NCI-H2081 (cell line): ENCODE measurements at places on chromosomes 7 and 10.

GRCh38 chr7:25930492-25931048, 221.4 kb upstream of the NFE2L3 start:
- DNase-seq = no peak

GRCh38 chr7:2915023-2915422, 70.9 kb upstream of the GNA12 start:
- DNase-seq = no peak

GRCh38 chr10:65342245-65342644, 1583.6 kb upstream of the LRRTM3 start:
- DNase-seq = no peak

- DNase-seq = no peak
Measured at GRCh38 chr7:94276027-94276426, 118.7 kb upstream of the COL1A2 start.

DNA sequence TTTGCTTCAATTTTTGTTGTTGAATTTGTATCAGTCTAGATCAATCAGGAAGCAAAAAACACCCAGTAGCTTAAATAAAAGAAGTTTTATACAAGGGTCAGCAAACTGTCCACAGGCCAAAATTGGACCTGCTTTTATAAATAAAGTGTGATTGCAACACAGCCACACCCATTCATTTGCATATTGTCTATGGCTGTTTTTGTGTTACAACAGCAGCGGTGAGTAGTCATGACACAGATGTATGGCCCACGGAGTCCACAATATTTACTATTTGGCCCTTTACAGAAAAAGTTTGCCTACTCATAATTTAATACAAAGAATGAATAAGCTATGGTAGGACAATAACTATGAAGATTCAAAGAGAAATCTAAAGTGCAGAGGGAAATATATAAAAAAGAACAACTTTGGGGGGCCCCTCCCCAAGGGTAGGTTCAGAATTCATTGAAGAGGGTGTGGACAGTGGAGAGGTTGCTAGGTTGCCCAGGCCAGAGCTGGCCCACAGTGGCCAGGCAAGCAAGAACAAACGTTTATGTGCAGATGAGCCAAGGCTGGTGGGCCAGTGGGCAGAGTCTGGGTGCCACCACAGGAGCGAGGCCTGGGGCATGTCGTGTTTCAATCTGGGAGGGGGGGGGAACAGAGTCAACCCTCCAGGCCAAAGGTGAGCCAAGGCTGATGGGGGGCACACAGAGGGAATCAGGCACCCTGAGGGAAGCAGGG, 47.0 kb upstream of the AMPH start:
- no peak for DNase-seq

DNA sequence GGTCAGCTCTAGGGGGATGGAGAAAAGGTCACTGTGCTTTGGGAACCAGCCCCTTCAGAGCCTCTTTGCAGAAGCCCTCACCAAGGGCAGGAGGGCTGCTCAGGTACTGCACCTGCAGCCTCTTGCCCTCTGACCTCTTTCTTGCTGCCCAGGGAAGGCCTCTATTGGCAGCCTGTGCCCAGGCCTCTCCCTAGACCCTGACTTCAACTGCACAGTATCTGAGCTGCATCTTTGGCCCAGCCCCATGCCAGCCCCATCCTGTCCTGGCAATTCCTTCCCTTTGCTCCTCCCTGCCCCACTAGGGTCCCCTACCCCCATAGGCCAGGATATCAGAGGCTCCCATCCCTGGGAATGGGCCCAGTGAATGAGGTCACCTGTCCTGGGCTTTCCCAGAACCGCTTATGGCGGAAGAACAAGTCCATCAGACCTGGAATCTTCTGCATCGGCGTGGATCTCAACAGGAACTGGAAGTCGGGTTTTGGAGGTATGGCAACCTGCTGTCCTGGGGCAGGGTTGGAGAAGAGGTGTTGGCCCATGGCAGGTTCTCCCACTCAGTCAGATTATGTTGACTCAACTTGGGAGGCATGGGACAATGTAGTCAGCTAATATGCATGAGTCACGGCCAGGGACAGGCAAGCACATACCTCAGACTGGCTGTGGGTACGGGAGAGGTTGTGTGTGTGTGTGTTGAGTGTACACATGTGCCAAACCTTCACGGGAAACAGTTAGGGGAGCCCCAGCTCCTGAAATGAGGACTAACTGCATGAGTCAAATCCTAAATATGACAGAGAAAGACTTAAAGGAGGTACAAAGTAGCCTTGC, 17.1 kb upstream of the CPA1 start:
- DNase-seq = no peak

- no peak for DNase-seq
Measured at GRCh38 chr7:39582536-39582935, 16.3 kb downstream of the YAE1 start.

- DNase-seq = no peak
Measured at GRCh38 chr10:56003555-56003954, 357.5 kb downstream of the ZWINT start.
